ENCODE measurements at places on chromosomes 7 and 10. TPM values are rescaled to one million over a fixed set of nuclear protein-coding genes. Genes with fewer than 3 reads are reported as not detected.

EGR2 gene
- total RNA-seq, result under 0.01 TPM

MSMB gene
- total RNA-seq, result not detected

CLDN3 gene
- total RNA-seq, result 2.6 TPM

TMEM178B gene
- 0.06 TPM for total RNA-seq

AHR gene
- total RNA-seq, result 82.4 TPM

TBX20 gene
- not detected for total RNA-seq

ITIH5 gene
- total RNA-seq, result 1.8 TPM

PCDH15 gene
- under 0.01 TPM for total RNA-seq

TSPAN13 gene
- 44.4 TPM for total RNA-seq

ADARB2 gene
- total RNA-seq, result not detected

EBF3 gene
- total RNA-seq, result 9.5 TPM

GPR15LG gene
- total RNA-seq, result not detected

BTBD16 gene
- total RNA-seq, result not detected

CCSER2 gene
- 45.4 TPM for total RNA-seq

SEC61A2 gene
- 2.6 TPM for total RNA-seq

HOXA13 gene
- total RNA-seq, result not detected

PNLIPRP3 gene
- not detected for total RNA-seq

PCGF6 gene
- total RNA-seq, result 8.3 TPM

GPR26 gene
- total RNA-seq, result not detected

SERPINE1 gene
- total RNA-seq, result 270 TPM

MTPN gene
- total RNA-seq, result 166 TPM

SHH gene
- under 0.01 TPM for total RNA-seq

EPHB4 gene
- 582 TPM for total RNA-seq

WNT8B gene
- not detected for total RNA-seq

TAS2R3 gene
- 0.97 TPM for total RNA-seq

NKX1-2 gene
- not detected for total RNA-seq

CYP3A5 gene
- not detected for total RNA-seq

ATOH7 gene
- not detected for total RNA-seq

TWIST1 gene
- not detected for total RNA-seq

ZNF485 gene
- total RNA-seq, result 1.4 TPM

VWA2 gene
- not detected for total RNA-seq

CYP3A7 gene
- total RNA-seq, result not detected

HOXA4 gene
- total RNA-seq, result 0.57 TPM

MKI67 gene
- total RNA-seq, result 23.2 TPM

RBP3 gene
- not detected for total RNA-seq

UTF1 gene
- not detected for total RNA-seq

SHTN1 gene
- 0.65 TPM for total RNA-seq

NUDT13 gene
- total RNA-seq, result 1.4 TPM

TFR2 gene
- total RNA-seq, result 0.57 TPM

SAP25 gene
- not detected for total RNA-seq

DYNC1I1 gene
- total RNA-seq, result 31.3 TPM

SYCE1 gene
- 0.16 TPM for total RNA-seq

C10orf53 gene
- not detected for total RNA-seq

ITGA8 gene
- 0.25 TPM for total RNA-seq

NYAP1 gene
- total RNA-seq, result 2.6 TPM

FAM237B gene
- total RNA-seq, result not detected

PTN gene
- total RNA-seq, result not detected

CTTNBP2 gene
- total RNA-seq, result not detected

TAX1BP1 gene
- 48.1 TPM for total RNA-seq

PDLIM1 gene
- 36.1 TPM for total RNA-seq

SUN3 gene
- not detected for total RNA-seq

Measured in bladder microvascular endothelial cell (primary cell).